Panc1 (cell line): ENCODE measurements at places on chromosomes 6 and 20. TPM values are rescaled to one million over a fixed set of nuclear protein-coding genes. Genes with fewer than 3 reads are reported as not detected.

DNA sequence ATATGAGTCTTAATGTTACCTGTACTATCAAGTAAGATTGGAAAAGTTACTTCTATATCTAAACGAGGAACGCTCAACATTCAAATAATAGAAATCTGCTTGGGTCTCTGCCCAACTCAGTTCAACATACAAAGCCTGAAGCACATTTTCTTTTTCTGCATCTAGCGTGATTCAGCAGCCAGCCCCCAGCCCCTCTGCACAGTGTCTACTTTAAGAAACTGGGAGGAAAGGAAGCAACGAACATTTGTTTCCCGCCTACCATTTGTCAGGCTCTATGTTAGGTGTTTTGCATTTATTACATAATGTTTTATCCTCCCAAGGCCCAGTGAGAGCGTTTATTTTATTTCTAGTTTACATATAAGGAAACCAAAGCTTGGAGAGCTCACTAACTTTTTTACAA, 17.3 kb downstream of the PHACTR1 start:
- H3K4me1 ChIP-seq = no peaks in the 10 kb centered on the region
- DNase-seq = no peak
- H3K27me3 ChIP-seq = peaks cover 2% of the 10 kb centered on the region; the same call in 1 of the 2 replicates

Gene DDX43
- total RNA-seq = 24.9 TPM

Gene TTBK1
- 0.10 TPM for total RNA-seq

- no peak overlapping the region for H3K27ac ChIP-seq
- no peak for DNase-seq
- H3K4me1 ChIP-seq = no peaks in the 10 kb centered on the region; the same call in 1 of the 2 replicates
- H3K36me3 ChIP-seq = no peaks in the 10 kb centered on the region
Measured at GRCh38 chr6:93282521-93283031, 136.8 kb downstream of the EPHA7 start.

GRCh38 chr6:130683761-130684517, 143.3 kb upstream of the SMLR1 start:
- no peaks in the 10 kb centered on the region for H3K36me3 ChIP-seq
- H3K4me1 ChIP-seq = no peaks in the 10 kb centered on the region
- H3K27ac ChIP-seq = no peak overlapping the region
- no peak for DNase-seq
- H3K4me3 ChIP-seq = no peak overlapping the region

GRCh38 chr6:33840048-33840926, 36.5 kb upstream of the MLN start:
- H3K36me3 ChIP-seq = no peaks in the 10 kb centered on the region
- DNase-seq = peak; percentile 93
- H3K4me3 ChIP-seq = no peak overlapping the region
- peaks cover 57% of the 10 kb centered on the region for H3K4me1 ChIP-seq
- peak overlapping the region; percentile 88 for H3K27ac ChIP-seq

DNA sequence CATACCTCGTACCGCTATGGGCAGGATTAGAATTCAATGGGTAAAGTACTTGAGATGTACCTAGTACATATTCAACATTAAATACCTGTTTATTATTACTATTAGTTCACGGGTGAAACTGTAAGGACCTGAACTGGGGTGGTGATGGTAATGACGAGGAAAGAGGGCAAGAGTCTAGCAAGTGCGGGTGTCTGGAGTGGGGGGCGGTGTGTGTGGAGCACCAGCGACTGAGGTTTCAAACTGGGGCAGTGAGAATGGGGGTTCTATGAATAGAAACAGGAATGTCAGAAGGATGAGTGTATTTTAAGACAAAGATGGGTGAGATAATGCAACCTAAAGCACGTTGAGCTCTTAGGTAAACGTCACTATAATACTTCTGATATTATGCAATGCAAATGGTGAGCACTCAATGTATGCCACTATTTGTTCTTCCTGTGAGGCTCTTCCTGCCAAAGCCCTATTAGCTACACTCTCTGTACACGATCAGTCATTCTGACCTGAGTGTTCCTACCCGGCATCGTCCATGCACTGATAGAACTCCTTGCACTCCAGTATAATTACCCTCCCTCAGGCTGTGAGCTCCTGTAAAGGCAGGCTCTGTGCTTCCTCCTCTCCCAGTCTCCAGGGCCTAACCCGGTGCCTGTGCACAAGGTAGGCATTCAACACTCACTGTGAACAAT, 55.0 kb downstream of the ALDH5A1 start:
- no peaks in the 10 kb centered on the region for H3K36me3 ChIP-seq
- H3K4me3 ChIP-seq = no peak overlapping the region
- no peak overlapping the region for H3K27ac ChIP-seq

Gene APCDD1L
- total RNA-seq = 0.62 TPM
